ENCODE measurements at places on chromosomes 6 and 20.

- no peak for DNase-seq
These were observed 507.9 kb upstream of the SOX4 start for GRCh38 chr6:21085643-21086042.

- DNase-seq: no peak
These were observed 79.5 kb downstream of the EZR start for GRCh38 chr6:158739673-158740072.

GRCh38 chr6:89406141-89406540 lies 5.9 kb downstream of the RRAGD start:
- DNase-seq: no peak

GRCh38 chr20:38536310-38536709 lies 44.7 kb upstream of the ADIG start:
- peak; percentile 14 for DNase-seq

DNA sequence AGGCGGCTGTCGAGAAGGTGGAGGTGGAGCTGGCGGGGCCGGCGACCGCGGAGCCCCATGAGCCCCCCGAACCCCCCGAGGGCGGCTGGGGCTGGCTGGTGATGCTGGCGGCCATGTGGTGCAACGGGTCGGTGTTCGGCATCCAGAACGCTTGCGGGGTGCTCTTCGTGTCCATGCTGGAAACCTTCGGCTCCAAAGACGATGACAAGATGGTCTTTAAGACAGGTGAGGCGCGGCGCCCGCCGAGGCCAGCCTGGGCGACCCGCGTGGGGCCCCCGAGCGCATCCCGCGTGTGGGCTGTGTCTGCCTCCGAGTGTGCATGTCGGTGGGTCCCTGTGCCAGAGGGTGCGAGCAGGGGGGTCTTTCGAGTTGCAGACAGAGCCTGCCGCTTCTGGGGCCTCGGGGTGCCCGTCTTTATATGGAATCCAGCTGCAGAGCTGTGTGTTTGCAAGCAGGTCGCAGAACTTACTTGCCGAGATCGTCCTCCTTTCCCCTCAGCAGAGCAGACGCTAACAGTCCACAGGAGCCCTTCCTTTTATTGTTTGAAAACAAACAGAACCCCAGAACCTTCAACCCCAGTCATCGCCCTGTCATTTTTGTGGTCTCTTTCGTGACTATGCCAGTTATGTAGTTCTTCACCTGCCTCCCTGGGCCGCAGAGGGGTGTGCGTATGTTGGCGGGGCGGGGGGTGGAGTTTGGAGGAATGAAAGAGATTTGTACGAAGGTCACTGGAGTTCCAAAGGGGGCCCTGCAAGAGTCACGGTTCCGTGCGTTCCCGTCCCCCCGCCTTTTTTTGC lies 766 bp downstream of the SLC16A10 start:
- DNase-seq: no peak

DNA sequence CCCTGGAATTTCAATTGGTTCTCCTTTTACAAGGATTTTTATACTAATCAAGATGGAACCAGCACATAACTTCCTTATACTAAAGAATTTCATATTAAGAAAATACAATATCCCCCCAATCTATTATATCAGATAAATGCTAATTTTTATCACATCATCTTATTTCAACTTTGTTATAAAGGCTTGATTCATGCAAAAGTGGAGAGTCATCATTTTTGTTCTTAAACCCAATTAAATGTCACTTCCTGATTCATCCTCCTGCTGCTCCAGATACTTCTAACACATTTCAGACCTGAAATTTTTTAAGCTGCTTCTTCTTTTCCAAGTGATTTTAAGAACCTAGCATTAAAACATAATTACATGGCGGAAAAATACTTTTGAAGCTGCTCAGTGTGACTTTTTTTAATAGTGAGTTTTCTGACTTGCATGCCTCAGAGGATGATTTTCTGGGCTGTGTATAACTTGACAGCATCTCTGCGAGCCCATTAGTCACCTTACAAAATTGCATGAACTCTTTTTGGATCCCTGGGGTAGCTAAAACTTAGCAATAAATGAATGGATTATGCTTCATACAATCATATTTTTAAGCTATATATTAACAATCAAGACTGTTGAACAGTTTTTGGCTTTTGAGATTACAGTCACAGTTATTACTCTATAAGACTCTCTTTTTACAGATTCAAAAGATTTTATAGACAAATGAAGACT lies 134.1 kb downstream of the ELOVL4 start:
- no peak for DNase-seq

- DNase-seq: no peak
These were observed 30.4 kb downstream of the SYNJ2 start for GRCh38 chr6:158011980-158012566.

- DNase-seq: no peak
These were observed 19.2 kb downstream of the IRF4 start for GRCh38 chr6:410555-411395.

GRCh38 chr6:90462102-90462501 lies 124.8 kb downstream of the MAP3K7 start:
- DNase-seq: no peak

GRCh38 chr6:135503703-135504475 lies 6.3 kb upstream of the AHI1 start:
- DNase-seq: no peak

GRCh38 chr6:117552618-117553017 lies 49.7 kb downstream of the GOPC start:
- no peak for DNase-seq

DNA sequence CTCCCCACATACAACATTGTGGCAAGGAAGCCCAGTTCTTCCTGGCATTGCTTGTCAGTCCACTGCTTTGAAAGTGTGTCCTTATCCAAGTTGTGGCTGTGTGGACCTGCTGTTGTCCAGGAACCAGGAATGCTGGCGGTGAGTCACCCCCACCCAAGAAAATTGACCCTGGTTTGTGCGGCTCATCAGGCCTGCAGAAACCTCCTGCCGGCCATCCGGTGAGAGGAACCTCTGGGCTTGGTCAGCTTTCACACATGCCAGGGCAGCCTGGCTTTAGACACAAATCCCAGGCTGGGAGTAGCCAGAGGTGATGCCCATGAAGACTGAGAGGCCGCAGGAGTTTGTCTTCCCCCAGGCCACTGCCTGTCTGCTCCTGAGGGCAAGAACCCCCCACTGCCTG lies 223.6 kb downstream of the TTLL2 start:
- DNase-seq: no peak

DNA sequence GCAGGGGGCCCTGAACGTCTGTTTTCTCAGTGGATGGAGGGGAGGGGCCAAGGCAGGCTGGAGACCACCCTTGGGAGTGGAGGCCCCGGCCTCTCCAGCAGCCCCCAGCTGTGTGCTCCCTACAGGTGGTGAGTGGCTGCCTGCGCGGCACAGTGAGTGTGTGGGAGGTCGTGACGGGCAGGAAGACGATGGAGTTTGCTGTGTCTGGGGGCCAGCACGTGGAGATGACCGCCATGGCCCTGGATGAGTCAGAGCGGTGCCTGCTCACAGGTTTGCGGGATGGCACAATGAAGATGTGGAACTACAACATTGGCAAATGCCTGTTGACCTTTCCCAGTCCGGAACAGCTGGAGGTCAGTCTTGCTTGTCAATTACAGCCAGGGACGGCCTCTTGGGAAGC lies 52.6 kb downstream of the EFCAB8 start:
- DNase-seq: no peak

GRCh38 chr6:128438393-128438792 lies 82.0 kb downstream of the PTPRK start:
- DNase-seq: no peak

GRCh38 chr20:6651016-6651415 lies 116.5 kb upstream of the BMP2 start:
- peak; percentile 88 for DNase-seq

DNA sequence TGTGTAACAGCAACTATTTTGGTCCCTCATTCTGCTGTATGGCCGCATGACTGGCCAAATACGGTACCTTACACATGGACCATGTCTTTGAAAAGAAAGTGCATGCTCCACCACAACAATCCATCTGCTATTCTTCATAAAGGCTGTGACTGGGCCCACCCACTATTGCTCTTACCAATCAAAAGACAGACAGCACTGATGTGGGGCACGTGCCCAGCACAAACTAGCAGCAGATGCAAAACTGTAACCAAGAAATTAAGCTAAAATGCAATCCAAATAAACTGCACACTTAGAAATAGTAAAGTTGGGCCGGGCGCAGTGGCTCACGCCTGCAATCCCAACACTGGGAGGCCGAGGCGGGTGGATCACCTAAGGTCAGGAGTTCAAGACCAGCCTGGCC lies 20.5 kb downstream of the MDN1 start:
- no peak for DNase-seq

DNA sequence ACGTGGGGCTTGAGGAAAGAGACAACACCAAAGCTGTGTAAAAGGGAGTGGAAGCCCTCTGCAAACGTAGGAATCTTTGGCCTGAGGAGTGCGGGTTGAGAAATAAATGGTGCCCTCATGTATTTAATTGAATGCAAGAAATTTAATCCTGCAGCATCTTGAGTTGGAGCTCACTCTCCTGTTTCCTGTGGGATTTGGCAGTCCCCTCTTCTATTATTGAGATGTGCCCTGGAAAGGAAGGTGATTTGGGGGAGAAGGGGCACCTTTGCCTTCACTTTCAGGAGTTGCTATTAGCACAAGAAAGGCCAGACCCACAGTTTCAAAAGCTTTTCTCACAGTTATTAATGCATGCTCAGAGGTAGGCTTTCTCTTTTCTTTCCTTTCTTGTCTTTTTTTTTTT lies 201.4 kb upstream of the HDDC2 start:
- no peak for DNase-seq

DNA sequence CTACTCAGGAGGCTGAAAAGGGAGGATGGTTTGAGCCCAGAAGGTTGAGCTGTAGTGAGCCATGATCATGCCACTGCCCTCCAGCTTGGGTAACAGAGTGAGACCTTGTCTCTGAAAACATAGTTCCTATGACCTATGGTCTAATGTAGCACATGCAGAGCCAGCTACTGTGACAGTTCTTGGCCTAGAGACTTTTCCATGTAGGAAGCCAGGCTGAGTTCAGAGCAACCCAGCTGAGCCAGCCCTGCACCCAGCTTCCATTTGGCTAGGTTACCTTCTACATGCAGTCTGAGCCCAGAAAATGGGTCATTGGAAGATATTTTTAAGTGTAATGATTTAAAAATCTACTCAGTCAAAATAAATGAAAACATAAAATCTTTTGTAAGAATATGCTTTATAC lies 92.8 kb downstream of the FNDC1 start:
- DNase-seq: no peak

DNA sequence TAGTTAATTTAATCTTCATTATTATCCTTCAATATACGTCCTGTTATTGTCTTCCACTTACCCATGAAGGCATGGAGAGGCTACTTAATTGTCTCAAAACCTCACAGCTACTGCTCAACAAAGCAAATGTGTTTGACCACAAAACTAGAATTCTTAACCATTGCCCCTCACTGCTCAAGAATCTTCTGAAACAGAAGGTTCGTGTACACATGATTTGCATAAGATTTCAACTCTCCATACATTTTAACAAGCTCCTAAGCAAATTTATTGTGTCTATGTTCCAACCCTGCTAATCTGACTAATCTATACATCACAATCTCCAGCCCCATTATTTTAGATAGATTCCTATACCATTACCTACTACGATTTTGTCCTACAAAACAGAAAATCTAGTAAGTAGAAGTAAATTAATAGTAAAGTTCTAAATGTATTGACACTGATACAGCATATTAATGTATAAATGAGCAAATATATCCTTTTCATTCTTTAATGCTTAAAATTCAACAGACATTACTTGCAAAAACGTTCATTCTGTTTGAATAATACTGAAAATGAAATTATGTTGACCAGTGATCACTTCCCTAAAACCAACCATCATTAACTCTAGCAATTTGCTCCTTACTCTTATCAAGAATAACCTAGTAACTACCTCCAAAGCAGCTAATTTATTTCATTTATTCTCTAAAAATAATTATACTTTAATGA lies 89.7 kb upstream of the RNF217 start:
- DNase-seq: no peak

GRCh38 chr6:18676548-18676947 lies 289.4 kb downstream of the RNF144B start:
- no peak for DNase-seq

DNA sequence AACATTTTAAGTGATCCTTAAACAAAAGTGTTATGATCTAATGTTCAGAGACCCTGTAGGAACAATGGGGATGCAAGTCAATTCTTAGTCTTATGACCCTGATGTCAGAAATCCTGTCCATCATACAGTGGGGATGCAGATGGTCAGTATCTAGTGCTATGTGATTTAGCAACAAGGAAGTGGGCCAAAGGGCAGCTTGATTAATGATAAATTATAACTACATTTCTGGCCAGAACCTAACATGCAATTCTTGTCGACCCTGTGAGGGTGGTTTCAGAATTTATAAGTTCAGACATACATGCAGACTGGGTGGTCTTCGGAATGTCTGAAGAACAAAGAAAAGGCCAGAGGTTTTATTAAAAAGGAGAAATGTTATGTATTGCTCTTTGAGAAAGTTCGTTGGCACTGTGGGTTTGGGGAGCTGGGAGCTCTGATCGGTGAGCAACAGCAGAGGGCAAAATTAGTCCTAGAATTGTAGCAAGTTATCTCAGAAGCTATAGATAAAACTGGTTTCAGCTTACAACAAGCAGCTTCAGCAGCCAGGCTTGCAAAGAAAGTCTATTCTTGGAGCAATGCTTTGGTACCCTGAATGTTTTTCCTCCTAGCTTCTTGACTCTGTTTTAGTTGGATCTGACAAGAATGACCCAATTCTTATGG lies 50.8 kb downstream of the RPF2 start:
- DNase-seq: no peak

DNA sequence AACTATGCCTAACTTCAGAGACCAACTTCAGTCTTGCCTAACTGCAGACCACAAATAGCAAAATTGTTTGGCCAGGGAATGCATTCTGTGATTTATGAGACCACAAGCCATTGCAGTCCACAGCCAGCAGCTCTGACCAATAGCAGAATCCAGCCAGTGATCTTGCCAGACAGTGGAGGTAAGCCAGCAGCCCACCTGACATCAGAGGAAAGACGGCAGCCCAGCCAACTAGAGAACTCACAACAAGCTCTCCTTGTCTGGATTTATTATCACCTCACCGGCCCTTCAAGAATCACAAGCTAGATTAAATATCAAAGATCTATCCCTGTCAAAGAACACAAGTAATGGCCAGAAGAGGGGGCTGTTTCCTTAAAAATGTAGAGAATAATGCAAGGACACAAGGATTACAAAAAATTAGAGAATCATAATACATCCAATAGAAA lies 66.5 kb upstream of the SLC35F1 start:
- DNase-seq: no peak

DNA sequence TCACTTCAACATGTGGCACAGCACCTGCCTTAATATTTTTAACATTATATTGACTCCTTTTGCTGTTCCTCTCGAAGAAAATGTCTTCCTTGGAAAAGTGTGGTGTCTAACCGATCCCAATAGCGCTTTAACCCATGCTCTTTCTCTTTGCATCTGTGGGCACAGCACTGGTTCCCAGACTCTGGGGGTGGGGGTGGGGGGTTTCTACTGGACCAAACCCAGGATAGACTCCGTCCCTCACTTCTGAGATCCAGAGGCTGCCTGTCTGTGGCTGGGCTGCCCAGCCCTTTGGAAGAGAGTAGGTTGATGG lies 3.9 kb upstream of the ZNF292 start:
- DNase-seq: no peak

DNA sequence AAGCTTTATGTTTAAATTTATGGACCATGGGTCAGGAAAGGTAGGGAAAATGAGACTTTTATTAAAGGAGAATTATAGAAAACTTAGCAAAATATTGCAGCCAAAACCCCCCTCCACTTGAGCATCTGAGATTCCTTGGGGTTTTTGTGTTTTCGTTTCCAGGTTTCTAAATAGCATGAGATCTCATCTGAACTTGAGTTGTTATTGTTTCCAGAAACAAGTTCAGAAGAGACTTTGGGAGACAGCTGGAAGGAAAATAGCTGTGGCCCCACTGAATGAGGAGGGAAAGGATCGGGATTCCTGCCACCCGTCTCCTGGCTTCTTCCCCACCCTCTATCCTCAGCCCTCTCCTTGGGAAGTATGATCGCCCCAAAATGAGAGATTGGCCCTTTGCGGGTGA lies 75.5 kb downstream of the TBC1D7 start:
- no peak for DNase-seq

Data from skeletal muscle cell (primary cell).